ENCODE measurements at places on chromosomes 2 and 18. TPM values are rescaled to one million over a fixed set of nuclear protein-coding genes. Genes with fewer than 3 reads are reported as not detected.
A peak's percentile ranks its signal among the peaks of the same experiment; 100 is the strongest.

- DNase-seq = peak; percentile 21
Observed at GRCh38 chr2:19774805-19775176, 127.0 kb downstream of the TTC32 start.

GRCh38 chr2:227198866-227199265, 34.4 kb downstream of the COL4A3 start:
- DNase-seq = no peak

Gene CRYGA
- total RNA-seq = not detected

GRCh38 chr2:28129955-28130695, 239.6 kb downstream of the BABAM2 start:
- DNase-seq = no peak

Gene MAP3K19
- not detected for total RNA-seq

DNA sequence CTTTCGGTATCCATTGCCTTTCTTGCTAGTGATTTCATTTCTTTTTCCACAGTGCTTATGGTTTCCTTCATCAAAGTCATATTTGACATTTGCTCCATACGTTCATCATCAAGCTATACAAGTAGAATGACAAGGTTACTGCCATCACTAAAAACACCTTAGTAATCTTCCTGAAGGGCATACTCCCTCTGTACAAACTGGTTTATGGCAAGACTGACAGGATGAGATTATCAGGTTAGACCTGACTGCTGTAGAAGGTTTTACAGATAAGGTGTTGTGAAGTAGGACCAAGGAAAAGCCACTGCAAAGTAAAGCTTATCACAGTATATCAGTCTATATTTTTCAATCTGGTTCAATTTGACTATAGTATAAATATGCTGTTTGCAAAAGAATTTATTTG, 37.5 kb upstream of the C2orf15 start:
- DNase-seq = no peak

DNA sequence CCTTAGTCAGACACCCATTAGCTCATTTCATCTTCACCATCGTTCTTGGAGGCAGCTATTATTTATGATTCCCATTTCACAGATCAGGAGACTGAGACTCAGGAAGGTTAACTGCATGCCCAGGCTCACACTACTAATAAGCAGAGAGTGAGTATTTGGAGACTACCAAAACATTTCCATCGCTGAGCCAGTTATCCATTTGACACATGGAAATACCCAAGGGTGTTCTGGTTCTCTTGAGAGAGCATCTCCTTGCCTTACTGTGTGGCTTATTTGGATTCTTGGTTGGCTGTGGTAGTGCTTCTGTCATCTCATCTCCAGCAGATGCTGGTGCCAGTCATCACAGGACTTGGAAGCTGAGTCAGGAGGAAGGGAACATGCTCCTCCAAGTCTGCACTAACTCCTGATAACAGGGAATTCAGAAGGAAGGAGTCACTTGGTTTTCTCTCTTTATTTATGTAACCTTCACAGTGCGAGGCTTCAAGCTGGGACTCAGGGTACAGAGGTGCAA, 55.2 kb downstream of the RASGRP3 start:
- DNase-seq = no peak

Gene SERPINB10
- total RNA-seq = 0.15 TPM

GRCh38 chr2:24577481-24577880, 86.4 kb downstream of the NCOA1 start:
- DNase-seq = no peak

DNA sequence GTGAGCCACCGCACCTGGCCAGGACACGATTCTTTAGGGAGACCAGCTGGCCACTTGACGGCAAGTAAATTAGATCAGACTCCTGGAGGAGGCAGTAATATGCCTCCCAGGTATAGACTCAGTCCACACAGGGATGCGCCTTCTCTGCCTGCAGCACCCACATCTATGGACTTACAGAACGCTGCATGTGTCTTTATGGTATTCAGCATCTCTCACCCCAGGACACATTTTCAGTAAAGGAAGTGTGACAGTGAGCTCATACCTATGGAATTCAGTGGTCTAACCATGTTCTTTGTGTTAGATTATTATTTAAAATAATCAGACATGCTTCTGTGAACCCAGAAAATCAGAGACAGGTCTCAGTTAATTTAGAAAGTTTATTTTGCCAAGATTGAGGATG, 5.9 kb upstream of the NARS1 start:
- no peak for DNase-seq

DNA sequence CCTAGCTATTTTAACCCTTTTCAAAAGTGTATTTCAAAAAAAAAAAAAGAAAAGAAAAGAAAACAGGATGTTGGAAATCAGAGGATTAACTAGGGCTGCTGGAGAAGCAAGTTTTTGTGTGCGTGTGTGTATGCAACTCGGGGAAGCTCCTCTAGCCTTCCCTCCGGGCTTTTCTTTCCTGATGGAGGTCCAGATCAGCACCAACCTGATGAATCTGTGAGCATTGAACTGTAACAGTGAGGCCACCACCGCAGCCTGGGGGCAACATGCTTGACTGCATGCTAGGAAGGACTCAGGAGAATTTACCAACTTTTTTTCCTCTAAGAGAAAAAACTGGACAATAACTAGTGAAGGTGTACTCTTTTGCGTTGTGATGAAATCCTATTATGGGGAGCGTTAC, 2.3 kb downstream of the OBSL1 start:
- no peak for DNase-seq

DNA sequence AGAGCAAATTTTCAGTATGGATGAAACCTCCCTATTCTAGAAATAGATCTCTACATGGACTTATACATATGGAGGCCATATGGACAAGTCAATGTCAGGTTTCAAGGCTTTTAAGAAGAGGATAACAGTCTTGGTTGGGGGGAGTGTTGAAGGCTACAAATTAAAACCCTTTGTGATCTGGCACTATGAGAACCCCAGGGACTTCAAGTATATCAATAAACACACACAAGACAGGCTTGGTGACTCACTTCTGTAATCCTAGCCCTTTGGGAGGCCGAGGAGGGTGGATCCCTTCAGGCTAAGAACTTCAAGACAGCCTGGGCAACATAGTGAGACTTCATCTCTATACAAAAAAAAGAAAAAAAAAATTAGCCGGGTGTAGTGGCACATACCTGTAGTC, 127.2 kb upstream of the SP5 start:
- DNase-seq = peak; percentile 42

DNA sequence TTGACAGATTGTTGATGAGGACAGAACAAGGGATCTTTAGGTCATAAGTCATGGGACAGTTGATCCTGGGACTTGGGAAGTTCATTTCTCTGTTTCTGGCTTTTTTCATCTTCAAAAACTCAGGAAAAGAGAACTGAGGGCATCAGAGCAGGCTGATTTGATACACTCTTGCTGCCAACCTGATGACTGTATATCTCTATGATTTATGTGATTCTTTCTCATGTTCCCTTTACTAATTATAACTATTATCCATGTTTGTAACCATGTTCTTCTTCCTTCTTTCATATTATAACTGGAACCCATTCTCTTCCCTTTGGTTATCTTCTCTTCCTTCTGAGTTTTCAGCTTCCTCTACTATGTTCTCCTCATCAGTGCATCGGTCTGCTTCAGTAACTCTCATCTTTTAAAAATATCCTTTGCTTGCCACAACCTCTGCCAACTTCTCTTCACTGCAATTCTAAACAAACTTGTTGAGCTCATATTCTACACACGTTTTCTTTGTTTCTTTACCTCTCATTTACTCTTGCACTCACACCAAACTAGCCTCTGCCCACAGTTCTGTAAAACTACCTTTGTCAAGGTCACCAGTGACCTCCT, 13.5 kb downstream of the RASGRP3 start:
- DNase-seq = no peak

- no peak for DNase-seq
Observed at GRCh38 chr2:33022989-33023727, 76.4 kb downstream of the LTBP1 start.

GRCh38 chr2:108536133-108536780, 2.0 kb downstream of the LIMS1 start:
- no peak for DNase-seq

Gene UGT1A5
- 1.7 TPM for total RNA-seq

- no peak for DNase-seq
Observed at GRCh38 chr2:76197428-76197827, 486.7 kb upstream of the GCFC2 start.

Gene THSD7B
- not detected for total RNA-seq

- peak; percentile 60 for DNase-seq
Observed at GRCh38 chr2:174764280-174765255, at the start of gene CHRNA1. CHRNA1 (minus strand) TSS chr2:174764472; CDS start chr2:174764394, 78 bp downstream.

GRCh38 chr2:238554468-238555315, 128.0 kb downstream of the ASB1 start:
- no peak for DNase-seq

DNA sequence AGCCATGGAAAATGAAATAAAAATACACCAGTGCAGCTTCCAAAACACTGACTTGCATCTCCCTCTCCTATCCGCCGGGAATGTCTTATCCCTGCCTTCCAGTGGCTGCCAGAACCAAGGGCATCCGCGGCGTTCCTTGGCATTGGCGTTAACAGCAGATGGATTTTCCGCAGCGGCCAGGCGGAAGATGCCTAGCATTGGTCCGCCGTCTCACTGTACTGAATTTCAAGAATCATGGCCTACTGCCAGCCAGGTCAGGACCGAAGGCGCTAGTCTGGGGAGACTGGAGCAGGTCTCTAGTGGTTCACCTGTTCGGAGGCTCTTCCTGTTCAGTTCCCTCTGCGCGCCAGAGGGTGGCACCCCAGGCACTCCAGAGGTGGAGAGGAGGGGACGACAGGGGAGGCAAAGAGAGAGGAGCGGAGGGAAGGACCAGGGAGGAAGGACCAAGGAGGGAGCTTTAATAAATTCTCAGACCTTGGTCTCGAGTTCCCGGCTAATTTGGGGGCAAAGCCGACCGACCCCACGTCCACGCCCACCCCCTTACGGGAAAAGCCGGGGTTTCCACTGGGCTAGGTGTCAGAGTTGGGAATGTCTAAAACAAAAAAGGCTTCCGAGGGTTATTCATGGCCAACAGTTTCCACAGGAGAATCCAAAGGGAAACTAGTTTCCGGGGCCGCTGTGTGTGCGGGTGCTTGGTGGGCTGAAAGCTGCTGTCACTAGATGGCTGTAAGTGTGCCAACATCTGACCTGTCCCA, 3.7 kb upstream of the BCL2L11 start:
- DNase-seq = peak; percentile 65

GRCh38 chr2:142872882-142873724, 4.4 kb upstream of the KYNU start:
- no peak for DNase-seq

- DNase-seq = no peak
Observed at GRCh38 chr18:51275712-51276476, 78.4 kb upstream of the MEX3C start.

DNA sequence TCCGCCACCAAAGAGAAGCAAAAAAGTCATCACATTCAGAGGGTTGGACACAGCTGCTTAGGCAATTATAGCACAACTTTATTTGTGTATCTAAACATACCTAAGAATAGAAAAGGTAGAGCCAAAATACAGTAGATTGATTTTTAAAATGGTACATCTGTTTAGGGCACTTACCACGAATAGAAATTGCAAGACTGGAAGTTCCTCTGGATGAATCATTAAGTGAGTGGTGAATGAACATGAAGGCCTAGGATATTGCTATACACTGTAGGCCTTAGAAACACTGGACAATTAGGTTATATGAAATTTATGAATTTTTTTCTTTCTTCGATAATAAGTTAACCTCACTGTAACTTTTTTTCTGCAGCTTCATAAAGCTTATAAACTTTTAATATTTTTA, 687.0 kb downstream of the BCL11A start:
- no peak for DNase-seq
